ENCODE measurements at places on chromosomes 5 and 9.

GRCh38 chr9:93827545-93828330 lies 127.4 kb downstream of the BARX1 start:
- peak; percentile 27 for DNase-seq

DNA sequence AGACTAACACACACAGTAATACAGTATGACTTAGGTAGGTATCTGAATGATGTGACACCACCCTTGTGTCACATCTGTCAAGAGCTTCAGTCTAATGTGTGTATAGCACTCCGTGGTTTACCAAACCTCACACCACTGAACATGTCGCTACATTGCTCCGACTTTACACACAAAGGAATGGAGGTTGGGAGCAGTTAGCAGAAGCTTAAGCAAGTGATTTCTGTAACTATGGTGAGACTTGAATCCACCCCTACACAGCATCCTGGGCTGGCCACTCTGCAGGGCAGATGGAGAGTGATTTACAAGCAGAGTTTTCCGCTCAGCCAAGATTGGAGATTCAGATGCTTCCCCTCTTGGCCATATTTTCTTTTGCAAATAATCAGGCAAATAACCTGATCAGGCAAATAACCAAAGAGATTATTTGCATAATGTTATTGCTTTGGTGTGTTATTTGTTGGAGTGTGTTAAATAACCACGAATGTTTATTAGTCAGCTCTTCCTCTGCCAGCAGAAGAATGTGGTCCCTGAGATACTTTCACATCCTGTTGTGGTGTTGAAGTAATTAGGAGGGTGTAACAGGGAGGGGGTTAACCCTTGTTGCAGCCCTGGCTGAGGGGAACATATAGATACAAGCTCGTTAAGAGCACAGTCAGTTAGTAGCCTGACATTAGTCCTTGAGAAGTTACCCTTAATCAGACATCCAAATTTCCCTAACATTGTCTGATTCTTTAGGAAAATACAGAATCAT lies 92.8 kb downstream of the SNX18 start:
- DNase-seq = peak; percentile 12

- no peak for DNase-seq
Measured at GRCh38 chr5:152456815-152457443, 51.9 kb upstream of the NMUR2 start.

GRCh38 chr9:119078015-119078414 lies 291.2 kb downstream of the BRINP1 start:
- DNase-seq = no peak

GRCh38 chr5:142929587-142929986 lies 159.4 kb downstream of the ARHGAP26 start:
- no peak for DNase-seq

GRCh38 chr9:27194401-27195091 lies 85.5 kb downstream of the TEK start:
- DNase-seq = no peak

- no peak for DNase-seq
Measured at GRCh38 chr5:160230686-160231527, 1.6 kb downstream of the FABP6 start.

GRCh38 chr9:130147910-130148309 lies 24.3 kb upstream of the NCS1 start:
- no peak for DNase-seq

DNA sequence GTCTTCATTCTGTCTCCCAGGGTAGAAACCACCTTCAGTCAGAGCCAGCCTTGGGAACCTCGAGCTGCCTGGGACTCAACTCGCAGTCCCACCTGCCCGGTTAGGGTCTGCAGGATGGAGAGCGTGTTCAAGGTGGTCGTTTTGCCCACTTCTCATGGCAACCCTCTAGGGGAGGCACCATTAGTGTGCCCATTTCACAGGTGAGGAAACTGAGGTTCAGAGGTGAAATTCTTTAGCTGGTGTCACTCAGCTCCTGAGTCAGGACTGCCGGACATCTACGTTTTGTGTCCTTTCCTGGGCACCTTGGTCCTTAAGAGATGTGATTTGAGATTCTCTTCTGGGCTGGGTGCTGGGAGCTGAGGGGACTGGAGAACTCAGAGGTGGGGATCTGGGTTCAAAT lies 30.0 kb downstream of the DAB2IP start:
- DNase-seq = no peak

DNA sequence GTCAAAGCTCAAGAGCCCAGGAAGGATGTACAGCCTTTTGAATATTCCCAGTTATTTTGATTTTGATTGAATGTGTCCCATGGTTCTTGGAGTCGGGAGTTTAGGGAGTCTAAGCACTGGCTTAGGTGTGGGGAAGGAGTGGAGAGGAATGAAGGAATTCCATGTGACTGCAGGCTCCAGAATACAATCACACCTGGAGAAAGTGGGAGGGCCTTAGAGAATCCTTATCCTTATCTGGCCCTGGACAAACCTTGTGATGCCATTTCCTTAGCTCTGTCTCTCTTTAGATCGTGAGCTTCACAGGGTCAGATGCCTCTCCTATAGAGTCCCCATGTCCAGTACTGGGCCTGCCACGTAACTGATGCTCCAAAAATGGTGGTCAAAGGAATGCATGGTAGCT lies 4.2 kb upstream of the EEIG1 start:
- DNase-seq = no peak

GRCh38 chr9:1236061-1236460 lies 185.9 kb downstream of the DMRT2 start:
- no peak for DNase-seq

GRCh38 chr5:180070756-180071530 lies 616 bp downstream of the RNF130 start:
- peak; percentile 10 for DNase-seq

DNA sequence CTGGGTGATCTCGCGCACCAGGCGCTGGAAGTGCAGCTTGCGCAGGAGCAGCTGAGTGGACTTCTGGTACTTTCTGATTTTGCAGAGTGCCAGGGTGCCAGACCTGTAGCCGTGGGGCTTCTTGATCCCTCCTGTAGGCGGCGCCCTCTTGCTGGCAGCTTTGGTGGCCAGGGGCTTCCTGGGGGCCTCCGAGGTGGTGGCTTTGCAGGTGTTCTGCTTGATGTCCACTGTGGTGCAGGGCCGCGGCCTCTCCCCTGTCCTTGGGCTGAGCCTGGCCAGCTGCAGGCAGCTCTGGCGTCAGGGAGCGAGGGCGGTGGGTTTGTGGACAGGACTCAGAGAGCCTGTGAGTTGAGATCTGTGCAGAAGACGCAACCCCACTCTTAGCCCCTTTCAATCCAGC lies 36.1 kb downstream of the TAF11L14 start:
- no peak for DNase-seq

DNA sequence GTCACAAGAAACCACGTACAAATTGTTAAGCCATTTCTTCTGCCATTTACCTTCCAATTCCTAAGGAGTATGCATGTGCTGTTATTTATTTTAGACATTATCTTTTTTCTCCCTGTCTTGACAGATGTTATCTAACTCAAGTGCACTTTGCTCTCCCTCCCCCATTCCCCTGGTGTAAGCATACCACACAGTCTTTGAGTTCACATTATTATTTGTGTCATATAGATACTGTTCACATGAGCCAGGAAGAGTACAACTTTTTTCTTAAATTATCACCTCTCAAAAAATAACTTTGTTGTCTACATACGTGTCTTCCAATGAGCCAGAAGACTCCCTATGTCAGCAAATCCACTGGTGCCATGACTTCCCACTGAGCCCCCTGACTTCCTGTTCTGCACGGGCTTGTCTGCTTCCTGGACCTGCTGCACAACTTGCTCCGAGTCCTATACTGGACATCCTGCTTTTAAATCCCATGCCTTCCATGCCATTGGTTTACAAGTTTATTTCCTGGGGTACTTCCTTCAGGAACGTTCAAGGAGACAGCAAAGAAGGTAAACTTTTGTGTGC lies 19.9 kb upstream of the FAM120A start:
- DNase-seq = no peak

GRCh38 chr9:82512728-82513127 lies 524.2 kb downstream of the SPATA31D1 start:
- DNase-seq = no peak

DNA sequence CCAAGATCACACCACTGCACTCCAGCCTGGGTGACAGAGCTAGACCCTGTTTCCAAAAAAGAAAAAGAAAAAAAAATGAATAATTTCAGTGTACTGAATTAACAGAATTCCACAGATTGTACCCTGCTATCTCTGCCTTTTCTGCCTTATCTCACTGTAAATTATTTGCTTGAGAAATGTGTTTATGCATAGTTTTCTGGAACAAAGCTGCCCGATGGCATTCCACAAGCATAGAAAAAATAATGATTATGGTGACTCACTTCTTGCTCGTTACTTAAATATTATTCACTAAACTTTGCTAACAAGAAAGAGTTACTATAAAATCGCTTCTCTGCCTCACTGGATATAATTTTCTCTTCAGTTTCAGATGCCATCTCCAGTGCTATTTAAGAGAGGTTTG lies 88.7 kb upstream of the FAM169A start:
- no peak for DNase-seq

GRCh38 chr9:101417389-101417788 lies 18.2 kb downstream of the ALDOB start:
- DNase-seq = no peak

GRCh38 chr9:106334081-106334480 lies 528.9 kb upstream of the ZNF462 start:
- no peak for DNase-seq

DNA sequence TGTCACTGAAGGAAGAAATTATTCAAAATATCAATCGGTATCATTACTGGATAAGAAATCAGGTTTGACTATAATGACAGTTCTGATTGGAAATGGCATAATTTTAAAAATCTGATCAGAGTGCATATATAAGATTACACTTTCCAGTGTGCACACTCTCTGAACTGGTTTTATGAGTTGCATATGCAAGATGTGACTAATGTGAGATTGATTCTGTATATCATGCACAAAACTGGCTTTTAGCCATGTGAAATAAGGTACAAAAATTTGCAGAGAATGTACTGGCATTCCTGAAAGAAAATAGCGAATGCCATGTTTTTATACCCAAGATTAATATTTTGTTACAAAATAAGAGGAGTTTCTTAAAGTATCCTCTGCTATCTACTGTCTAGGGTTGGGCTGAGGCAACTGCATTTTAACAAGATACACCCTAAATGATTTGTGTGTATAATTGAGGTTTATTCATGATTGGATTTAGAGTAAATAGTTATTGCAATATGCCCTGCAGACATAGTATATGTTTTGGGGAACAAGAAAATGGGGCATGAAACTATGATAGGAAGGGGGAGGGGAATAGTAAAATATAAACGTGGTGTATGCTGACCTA lies 70.7 kb downstream of the LNPEP start:
- no peak for DNase-seq

GRCh38 chr9:6788162-6789016 lies 30.6 kb downstream of the KDM4C start:
- no peak for DNase-seq

- peak; percentile 3 for DNase-seq
Measured at GRCh38 chr5:146825033-146825432, 53.5 kb downstream of the PPP2R2B start.

GRCh38 chr9:126225611-126226609 lies 100.7 kb upstream of the MVB12B start:
- DNase-seq = no peak

- no peak for DNase-seq
Measured at GRCh38 chr5:113682497-113683136, 169.1 kb downstream of the YTHDC2 start.

DNA sequence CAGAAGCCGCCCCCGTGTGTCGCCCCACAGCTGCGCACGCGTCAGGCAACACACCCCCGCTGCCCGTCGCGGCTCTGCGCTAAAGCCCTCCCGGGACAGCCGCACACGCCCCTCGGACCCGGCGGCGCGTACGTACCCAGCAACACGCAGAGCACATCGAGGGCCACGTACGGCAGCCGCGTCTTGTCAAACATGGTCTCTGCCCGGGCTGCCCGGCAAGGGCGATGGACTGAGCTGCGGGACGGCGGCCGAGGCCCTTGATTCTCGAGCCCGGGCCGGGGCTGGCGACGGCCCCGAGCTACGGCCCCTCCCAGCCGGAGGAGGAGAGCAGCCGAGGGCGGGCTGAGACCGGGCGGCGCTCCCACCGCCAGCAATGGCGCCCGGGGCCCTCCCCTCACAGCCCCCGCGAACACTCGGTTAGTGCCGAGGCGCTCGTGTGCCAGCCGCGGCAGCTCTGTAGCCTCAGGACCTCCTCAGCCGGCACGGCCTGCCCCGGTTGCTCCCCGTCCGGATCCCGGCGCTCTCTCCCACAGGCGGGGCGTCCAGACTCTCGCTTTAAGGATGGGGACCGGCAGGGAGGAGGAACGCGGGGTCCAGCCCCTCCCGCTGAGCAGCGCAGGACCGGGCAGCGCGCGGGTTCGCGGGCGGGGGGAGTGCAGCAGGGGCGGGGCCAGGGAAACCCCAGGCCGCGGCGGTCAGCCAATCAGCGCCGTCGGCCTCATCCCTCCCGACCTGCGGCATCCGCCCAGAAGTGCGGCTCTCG lies at the start of gene PLPP1:
TSS of gene PLPP1 (minus strand) at position 529 of the 763 bp plus-strand sequence. CDS start at position 194, 335 bp downstream.
- peak; percentile 86 for DNase-seq

GRCh38 chr9:27771803-27772545 lies 198.7 kb upstream of the C9orf72 start:
- no peak for DNase-seq

DNA sequence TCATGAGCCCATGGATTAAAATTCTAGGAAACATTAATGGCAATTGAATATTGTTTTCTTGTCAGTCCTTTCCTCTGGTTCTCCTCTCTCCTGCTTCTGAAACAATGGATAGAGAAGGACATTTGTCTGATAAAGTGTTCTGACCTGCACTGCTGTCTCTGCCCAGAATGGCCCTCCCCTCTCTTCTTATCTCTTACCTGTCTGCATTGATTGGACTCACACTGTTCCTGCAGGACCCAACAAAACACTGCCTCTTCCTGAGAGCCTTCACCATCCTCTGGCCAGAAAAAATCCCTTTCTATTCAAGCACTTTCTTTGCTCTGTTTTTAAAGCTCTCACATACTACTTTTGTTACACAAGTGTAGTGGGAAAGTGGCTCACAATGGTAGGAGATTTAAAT lies 143.8 kb upstream of the DHFR start:
- DNase-seq = no peak

GRCh38 chr5:174106997-174107655 lies 61.6 kb downstream of the NSG2 start:
- DNase-seq = no peak

- DNase-seq = no peak
Measured at GRCh38 chr5:18771097-18771610, 1136.9 kb downstream of the TAF11L14 start.

DNA sequence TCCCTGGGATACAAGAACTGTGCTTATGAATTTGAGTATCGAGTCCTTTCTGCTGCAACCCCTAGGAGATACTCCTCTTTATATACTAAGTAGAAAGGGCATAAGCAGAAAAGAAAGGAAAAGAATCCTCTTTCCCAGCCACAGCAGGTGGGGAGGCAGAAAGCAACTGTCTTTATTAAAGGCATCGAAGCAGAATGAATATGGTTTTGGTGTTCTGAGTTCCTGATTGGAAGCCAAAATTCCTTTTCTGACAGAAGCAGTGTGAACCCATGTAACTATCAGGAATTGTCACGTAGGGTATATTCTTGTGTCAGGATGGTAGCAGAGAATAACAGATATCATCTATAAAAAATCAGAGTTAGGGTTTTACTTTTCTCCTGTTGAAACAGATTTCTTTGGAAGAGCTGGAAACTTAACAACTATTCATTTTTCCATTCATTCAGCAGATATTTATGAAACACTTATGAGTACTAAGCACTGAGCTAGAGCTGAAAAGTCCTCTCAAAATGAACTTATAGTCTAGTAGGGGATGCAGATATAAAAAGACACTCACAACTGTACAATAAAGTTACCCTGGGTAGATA lies 96.5 kb upstream of the LHFPL2 start:
- no peak for DNase-seq
